ENCODE measurements at places on chromosomes 3 and 15.

GRCh38 chr3:74542441-74542840 lies 72.0 kb downstream of the CNTN3 start:
- no peak for DNase-seq

GRCh38 chr3:56980798-56981390 lies 79.6 kb upstream of the SPATA12 start:
- DNase-seq: no peak

DNA sequence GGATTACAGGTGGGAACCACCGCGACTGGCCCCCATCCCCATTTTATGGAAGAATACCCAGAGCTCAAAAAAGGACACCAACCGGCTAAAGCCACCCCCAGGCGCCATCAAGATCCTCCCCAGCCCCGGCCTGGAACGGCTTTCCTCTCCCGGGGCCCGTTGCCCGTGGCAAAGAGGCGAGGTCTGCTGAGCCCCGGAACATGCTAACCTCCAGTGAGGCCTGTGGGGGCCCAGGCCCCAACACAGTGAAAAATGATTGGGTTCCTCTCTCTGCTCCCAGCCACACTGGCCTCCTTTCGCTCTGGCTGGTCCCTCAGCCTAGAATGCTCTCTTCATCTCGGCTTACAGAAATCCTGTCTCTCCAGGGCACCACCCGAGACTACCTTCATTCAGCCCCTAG lies 46.5 kb upstream of the SMAD6 start:
- no peak for DNase-seq

GRCh38 chr3:187808527-187808895 lies 63.2 kb upstream of the BCL6 start:
- no peak for DNase-seq

GRCh38 chr15:33163816-33164215 lies 30.7 kb downstream of the FMN1 start:
- no peak for DNase-seq

DNA sequence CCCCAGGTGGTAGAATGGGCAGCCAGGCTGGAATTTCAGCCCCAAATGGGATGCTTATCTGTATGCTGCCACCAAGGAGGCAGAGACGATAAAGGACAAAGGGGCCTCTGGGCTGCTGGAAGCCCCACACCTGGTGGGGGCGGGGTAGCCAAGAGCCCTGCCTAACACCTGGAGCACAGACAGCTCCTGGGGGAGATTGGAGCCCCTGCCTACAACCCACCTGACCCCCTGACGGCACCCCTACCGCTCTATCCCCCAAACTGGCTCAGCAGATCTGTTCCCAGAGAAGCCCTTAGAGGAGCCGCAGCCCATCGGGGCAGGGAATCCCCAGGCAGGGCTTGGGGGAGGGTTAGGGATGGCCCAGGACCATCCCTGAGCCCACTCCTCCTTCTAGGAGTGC lies 15.8 kb upstream of the SEMA3F start:
- no peak for DNase-seq

DNA sequence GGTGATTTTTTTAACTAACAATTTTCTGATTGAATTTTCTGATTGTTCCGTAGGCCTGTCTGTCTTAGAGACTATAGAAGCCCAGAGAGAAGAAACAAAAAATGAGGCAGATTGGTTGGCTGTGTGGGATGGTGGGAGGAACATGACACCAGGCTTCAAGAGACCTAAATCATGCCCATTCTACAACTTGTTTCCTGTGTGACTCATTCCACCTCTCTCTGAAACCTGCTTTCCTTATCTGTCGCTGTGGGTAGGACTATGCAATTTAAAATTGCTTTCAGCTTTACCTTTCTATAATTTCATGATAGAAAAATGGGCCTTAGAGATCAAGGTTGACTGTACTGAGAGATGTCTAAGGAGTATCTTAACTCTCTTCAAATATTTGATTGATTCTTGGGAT lies 44.5 kb downstream of the OXNAD1 start:
- no peak for DNase-seq

DNA sequence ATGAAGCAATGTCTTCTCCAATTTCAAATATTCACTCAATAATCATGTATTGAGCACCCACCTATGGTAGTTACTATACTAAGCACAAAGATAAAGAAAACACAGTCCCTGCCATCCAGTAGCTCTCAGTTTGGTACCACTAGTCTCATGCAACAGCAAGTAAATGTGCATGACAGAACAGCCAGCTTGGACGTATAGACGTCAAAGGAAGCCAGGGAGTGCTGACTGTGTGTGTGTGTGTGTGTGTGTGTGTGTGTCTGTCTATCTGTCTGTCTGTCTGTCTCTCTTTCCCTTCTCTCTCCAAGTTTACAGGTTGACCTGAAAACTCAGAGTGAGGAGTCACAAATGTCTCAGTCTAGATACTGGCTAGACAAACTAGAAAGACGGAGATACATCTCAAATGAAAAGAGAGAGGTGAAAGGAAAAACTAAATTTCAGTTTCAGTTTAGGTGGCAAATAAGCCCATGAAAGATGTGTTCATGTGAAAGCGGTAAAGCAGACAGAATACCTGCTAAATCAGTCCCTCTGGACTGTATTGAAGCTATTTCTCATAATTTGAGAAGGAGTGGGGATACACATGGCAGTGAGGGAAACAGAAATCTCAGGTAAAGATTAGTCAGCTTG lies 141.1 kb upstream of the PTPRG start:
- no peak for DNase-seq

- DNase-seq: no peak
These were observed 7.7 kb upstream of the RFT1 start for GRCh38 chr3:53137835-53138446.

GRCh38 chr3:153448151-153448829 lies 286.3 kb downstream of the RAP2B start:
- DNase-seq: no peak
